PC-3 (cell line): ENCODE measurements at places on chromosomes 5 and 9. TPM values are rescaled to one million over a fixed set of nuclear protein-coding genes. Genes with fewer than 3 reads are reported as not detected.

HNRNPAB gene
- total RNA-seq, result 231 and 369 TPM in 2 replicates

DDX4 gene
- total RNA-seq, result not detected in 2 replicates

SH2D3C gene
- 0.26 and 1.0 TPM in 2 replicates for total RNA-seq

PITX1 gene
- total RNA-seq, result 40.8 and 69.0 TPM in 2 replicates

TLX3 gene
- not detected in 2 replicates for total RNA-seq

TSSK1B gene
- 0.33 TPM in 1 of 2 replicates, not detected in the other for total RNA-seq

NPR3 gene
- total RNA-seq, result 3.9 and 5.8 TPM in 2 replicates

CCIN gene
- 0.22 and 0.46 TPM in 2 replicates for total RNA-seq

CDKN2B gene
- total RNA-seq, result 32.2 and 32.7 TPM in 2 replicates

DNA sequence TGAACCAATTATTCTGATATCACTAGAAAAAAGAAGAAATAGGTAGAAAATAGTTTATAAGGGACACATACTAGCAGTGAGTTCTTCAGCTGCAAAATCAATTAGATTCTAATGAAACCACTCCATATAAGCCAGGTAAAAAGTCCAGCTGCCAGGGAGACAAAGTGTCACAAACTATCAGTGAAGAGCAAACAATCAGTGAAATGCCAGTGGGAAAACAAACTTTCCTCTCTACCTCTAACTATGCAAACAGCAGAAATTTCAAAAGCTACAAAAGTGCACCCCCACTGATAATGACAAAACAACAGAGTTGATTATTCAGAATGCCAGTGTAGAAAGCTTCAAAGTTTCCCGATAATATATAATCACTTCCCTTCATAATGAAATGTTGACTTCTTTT, 637.2 kb upstream of the ITGA1 start:
- no peak for DNase-seq

GRCh38 chr5:1390333-1390732, 45.4 kb upstream of the CLPTM1L start:
- no peak for DNase-seq

DNA sequence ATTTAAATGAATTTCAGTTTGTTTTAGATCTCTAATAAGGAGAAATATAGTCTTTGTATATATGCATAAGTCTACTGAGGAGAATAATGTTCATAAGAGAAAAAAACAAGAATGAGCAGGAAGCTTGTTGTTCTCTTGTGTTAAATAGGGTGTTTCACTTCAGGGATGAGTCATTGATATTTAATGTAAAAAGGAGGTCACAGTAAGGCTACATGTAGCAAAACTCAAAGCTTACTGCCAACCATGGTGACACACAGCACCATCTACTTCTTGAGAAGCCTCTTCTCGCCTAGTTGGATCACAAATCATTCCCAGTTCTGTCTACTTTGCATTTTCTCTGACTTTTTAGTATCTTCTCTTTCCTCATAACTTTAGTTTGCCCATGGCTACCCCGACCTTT, 1466.0 kb upstream of the C9orf72 start:
- peak; percentile 58 for DNase-seq

- DNase-seq, result no peak
Observed at GRCh38 chr9:124549016-124549415, 41.8 kb upstream of the NR5A1 start.

GRCh38 chr5:17118631-17119030, 98.8 kb upstream of the BASP1 start:
- DNase-seq, result peak; percentile 100

GRCh38 chr5:100313657-100314056, 221.5 kb upstream of the FAM174A start:
- no peak for DNase-seq

- DNase-seq, result no peak
Observed at GRCh38 chr5:36242534-36243485, 1.1 kb upstream of the NADK2 start.

DNA sequence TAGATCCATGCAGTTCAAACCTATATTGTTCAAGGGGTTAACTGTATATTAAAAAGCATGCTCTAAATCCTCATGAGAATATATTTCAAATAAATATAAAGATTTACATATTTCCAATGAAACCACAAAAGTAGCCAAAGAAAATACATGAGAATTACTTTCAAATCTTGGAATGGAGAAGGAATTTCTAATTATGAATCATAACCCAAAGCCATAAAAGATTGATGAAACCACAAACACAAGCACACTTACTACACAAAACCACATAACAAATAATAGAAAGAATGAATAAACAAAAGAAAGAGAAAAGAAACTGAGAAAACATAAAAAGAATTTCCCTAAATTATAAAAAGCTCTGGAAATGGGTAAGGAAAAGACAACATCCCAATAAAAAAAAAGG, 16.0 kb downstream of the ERP44 start:
- DNase-seq, result peak; percentile 63

DNA sequence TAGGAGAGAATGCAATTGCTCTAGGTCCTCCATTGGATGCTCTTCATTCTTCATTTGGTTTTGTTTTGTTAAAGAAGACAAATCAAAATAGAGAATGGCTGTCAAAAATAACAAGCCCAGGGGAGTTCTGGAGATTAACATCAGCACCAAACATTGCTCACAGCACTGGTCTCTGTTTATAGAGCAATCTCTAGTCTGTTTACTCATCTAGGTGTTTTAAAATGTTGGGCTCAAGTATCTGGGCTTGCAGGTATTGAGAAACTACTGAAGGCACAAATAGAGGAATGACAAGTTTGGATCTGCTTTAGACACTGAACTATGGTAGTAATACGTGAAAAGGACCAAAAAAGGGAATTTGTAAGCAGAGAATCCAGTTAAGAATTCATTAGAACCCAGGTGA, 77.0 kb upstream of the TMC1 start:
- peak; percentile 53 for DNase-seq

DNA sequence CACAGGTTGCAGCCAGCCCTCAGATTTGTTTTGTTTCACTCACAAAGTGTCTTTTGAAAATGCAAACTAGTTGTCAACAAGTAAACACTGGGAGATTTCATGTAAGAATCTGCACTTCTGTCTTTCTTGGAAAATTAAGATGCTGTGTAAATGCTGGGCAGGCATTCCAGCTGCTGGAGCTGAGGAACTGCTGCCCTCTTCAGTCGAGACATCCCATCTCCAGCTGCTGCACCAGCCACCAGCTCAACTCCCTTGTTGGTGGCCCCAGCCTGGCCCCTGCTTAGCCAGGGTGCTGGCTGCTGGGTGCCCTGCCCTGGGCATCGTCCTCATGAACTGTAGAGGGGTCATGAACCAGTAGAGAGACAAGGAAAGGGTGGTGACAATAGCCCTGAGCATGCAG, 33.1 kb upstream of the AFAP1L1 start:
- no peak for DNase-seq

DNA sequence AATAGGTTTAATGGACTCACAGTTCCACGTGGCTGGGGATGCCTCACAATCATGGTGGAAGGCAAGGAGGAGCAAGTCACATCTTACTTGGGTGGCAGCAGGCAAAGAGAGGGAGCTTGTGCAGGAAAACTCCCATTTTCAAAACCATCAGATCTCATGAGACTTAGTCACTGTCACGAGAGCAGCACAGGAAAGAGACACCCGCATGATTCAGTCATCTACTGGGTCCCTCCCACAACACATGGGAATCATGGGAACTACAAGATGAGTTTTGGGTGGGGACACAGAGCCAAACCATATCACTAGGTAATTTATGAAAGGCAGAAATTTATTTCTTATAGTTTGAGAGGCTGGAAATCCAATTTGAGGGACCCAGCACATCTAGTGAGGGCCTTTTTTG, 40.0 kb downstream of the MTREX start:
- DNase-seq, result no peak

- no peak for DNase-seq
Observed at GRCh38 chr5:79499640-79500273, 14.2 kb downstream of the HOMER1 start.

GRCh38 chr5:90142541-90142940, 267.0 kb downstream of the CETN3 start:
- DNase-seq, result no peak

GRCh38 chr9:35748858-35749514, at the start of the genes GBA2 and RGP1:
Gene GBA2, minus strand, starts transcription at chr9:35749228. Its CDS starts 524 bp downstream, at chr9:35748704.
Gene RGP1, plus strand, starts transcription at chr9:35749287. Its CDS starts 469 bp downstream, at chr9:35749756.
- peak; percentile 74 for DNase-seq

GRCh38 chr9:70398145-70398556, 16.3 kb downstream of the KLF9 start:
- no peak for DNase-seq

DNA sequence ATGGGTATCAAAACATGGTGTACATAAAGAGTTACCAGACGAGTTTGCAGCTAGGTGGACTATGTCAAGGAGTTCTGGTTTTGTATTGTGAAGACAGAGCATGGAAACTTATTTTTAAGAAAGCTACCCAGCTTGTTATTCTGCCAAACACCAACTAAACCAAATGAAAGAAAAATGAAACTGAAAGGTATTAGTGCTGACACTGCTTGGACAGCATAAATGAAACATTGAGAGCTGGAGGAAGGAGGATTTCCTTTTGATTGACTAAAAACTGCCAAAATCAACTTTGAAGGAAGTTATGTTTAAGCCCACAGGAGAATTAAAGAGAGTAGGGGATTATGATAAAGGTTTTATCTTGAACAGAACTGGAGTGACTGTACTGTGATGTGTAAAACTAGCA, 766.2 kb downstream of the PTPRD start:
- DNase-seq, result no peak

DNA sequence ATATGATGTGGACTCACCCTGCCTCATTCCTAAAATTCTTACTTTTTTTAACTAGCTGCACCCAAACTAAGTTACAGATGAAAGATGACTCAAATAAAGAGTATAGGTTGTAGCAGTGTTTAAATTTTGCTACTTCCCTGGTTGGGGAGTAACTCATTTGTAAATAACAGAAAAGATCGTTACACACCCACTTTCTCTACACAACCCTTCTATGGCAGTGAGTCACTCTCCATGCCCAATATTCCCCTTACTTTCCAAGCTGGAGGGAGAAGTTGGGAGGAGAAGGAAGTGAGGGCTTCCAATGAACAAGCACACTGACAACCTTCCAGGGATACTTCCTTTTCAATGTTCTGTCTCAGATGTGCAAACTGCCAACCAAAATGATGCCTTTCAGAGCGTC, 1.9 kb downstream of the RASEF start:
- DNase-seq, result peak; percentile 75
